Testis (tissue), 5 donors: ENCODE measurements at places on chromosomes 16 and 17. TPM values are rescaled to one million over a fixed set of nuclear protein-coding genes. Genes with fewer than 3 reads are reported as not detected.

Gene C16orf86
- total RNA-seq = 38.7 TPM

Gene HSPB9
- 6.9 TPM for total RNA-seq

Gene KRTAP3-1
- total RNA-seq = not detected

Gene SLC12A3
- 0.16 TPM for total RNA-seq

Gene PYDC1
- total RNA-seq = not detected

Gene SEC14L5
- total RNA-seq = 1.2 TPM

Gene FBXW10
- total RNA-seq = 7.6 TPM

Gene ITGB4
- 7.6 TPM for total RNA-seq

Gene PPY
- total RNA-seq = not detected

Gene SPAG5
- 79.4 TPM for total RNA-seq

Gene LDHD
- 5.0 TPM for total RNA-seq

Gene ZPBP2
- 45.1 TPM for total RNA-seq

Gene SLC52A1
- 0.99 TPM for total RNA-seq

Gene SLFN14
- total RNA-seq = 0.37 TPM

Gene CYGB
- 3.4 TPM for total RNA-seq

Gene TSC2
- 271 TPM for total RNA-seq

Gene HOXB4
- total RNA-seq = 1.6 TPM

Gene INCA1
- 53.0 TPM for total RNA-seq

Gene GH1
- total RNA-seq = 0.43 TPM

Gene GGA3
- total RNA-seq = 50.2 TPM

Gene CSH2
- total RNA-seq = 0.47 TPM

Gene GLP2R
- 1.3 TPM for total RNA-seq

Gene TBC1D3B
- 23.0 TPM for total RNA-seq

Gene RND2
- total RNA-seq = 33.1 TPM

Gene KCNG4
- total RNA-seq = 0.08 TPM

Gene RPL26
- 769 TPM for total RNA-seq

Gene SLC16A5
- total RNA-seq = 11.1 TPM

Gene TCAP
- total RNA-seq = 3.0 TPM

Gene SPDYE4
- 19.6 TPM for total RNA-seq

Gene TNFSF13
- total RNA-seq = 1.2 TPM

Gene KRTAP17-1
- total RNA-seq = not detected

Gene MAF
- 84.6 TPM for total RNA-seq

Gene CORO6
- 11.7 TPM for total RNA-seq

Gene CIITA
- 16.0 TPM for total RNA-seq

Gene NPIPA8
- 6.6 TPM for total RNA-seq

Gene TBC1D3L
- 27.7 TPM for total RNA-seq

Gene ASB16
- 2.5 TPM for total RNA-seq

Gene GFAP
- 0.62 TPM for total RNA-seq

Gene IL34
- total RNA-seq = 5.4 TPM

Gene MAPK8IP3
- total RNA-seq = 128 TPM

Gene OVCA2
- 46.3 TPM for total RNA-seq

Gene TPPP3
- 9.5 TPM for total RNA-seq

Gene SLC6A4
- 2.4 TPM for total RNA-seq

Gene ADAP2
- 3.5 TPM for total RNA-seq

Gene GLTPD2
- total RNA-seq = not detected

Gene PRMT7
- 111 TPM for total RNA-seq

Gene KRTAP2-1
- total RNA-seq = not detected

Gene KRTAP3-2
- total RNA-seq = not detected
